Fibroblast of skin of scalp (primary cell): ENCODE measurements at places on chromosomes 2 and 18.

- no peak for DNase-seq
Measured at GRCh38 chr2:218508299-218508698, 59.9 kb downstream of the USP37 start.

GRCh38 chr18:9806905-9807304 lies 78.9 kb upstream of the TXNDC2 start:
- DNase-seq, result no peak

DNA sequence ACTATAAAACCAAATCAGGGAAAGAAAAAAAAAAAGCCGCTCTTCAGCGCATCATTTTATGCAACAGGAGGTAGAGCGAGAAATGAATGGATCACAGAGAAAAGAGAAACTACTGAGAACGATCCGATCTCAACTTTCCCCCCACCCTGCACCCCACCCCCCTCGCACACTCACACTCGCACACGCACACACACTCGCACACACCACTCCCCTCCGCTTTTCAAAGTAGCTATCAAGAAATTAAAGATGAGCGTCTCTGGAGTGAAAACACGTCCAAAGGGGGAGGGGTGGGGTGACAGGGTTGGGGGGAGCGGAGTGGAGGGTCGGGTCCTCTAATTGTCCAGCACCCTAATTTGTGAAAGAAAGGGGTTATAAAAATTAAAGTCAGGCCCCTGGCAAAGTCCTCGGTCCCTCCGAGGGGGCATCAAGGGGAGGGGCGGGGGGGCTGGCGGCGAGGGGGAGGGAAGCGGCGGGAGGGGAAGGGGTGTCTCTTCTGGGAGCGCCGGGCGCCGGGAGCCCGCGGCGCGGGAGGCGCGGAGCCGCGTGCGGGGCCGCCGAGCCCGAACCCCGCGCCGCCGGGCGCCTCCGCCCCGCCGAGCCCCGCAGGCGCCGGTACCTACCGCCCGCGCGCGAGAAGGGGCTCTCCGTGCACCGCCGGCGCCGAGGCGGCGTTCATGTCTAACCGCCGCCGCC lies 428 bp downstream of the TCF4 start:
- DNase-seq, result peak; percentile 68

DNA sequence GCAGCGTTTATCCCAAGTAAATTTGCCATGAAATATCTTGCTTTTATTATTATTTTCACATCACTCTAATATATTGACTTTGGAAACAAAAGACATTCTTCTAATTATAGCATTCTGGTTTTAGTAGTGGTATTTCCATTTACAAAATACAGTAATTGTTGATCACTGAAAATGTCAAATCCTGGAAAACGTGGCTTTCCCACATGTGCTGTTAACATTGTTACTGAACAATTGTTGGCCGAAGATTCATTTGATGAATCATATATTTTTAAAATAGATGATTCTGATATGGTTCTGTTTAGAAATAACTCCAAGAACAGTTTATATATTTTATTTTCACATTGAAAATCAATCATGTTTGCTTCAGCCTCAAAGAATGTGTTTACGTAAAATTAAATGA lies 32.9 kb downstream of the SP140 start:
- DNase-seq, result no peak

DNA sequence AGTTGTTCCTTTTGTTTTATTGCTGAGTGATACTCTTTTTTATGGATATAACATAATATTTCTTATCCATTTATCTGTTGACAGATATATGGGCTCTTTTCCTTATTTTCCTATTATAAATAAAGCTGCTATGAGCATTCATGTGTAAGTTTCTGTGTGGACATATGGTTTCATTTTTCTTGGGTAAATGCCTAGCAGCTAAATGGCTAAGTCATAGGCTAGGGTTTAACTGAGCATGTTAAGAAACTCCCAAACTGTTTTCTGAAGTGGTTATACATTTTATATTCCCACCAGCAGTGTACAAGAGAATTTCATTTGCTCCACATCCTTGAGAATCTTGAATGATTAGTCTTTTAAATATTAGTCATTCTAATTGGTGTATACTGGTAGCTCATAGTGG lies 786.6 kb upstream of the CDH2 start:
- peak; percentile 46 for DNase-seq

- no peak for DNase-seq
Measured at GRCh38 chr2:193668557-193669323, 1474.0 kb upstream of the TMEFF2 start.

DNA sequence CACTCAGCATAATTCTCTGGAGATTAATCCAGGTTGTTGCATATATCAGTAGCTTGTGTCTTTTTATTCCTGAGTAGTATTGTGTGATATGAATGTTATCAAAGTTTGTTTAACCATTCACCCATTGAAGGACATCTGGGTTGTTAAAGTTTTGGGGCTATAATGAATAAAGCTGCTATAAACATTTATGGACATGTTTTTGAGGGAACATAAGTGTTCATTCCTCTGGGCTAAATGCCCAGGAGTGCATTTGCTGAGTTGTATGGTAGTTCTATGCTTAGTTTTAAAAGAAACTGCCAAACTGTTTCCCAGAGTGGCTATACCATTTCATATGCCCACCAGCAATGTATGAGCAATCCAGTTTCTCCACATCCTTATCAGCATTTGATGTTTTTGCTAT lies 21.8 kb upstream of the KCNJ13 start:
- DNase-seq, result no peak
